ENCODE measurements at places on chromosomes 12 and 14.

- no peak for DNase-seq
Observed at GRCh38 chr12:75289753-75290152, 40.4 kb downstream of the CAPS2 start.

DNA sequence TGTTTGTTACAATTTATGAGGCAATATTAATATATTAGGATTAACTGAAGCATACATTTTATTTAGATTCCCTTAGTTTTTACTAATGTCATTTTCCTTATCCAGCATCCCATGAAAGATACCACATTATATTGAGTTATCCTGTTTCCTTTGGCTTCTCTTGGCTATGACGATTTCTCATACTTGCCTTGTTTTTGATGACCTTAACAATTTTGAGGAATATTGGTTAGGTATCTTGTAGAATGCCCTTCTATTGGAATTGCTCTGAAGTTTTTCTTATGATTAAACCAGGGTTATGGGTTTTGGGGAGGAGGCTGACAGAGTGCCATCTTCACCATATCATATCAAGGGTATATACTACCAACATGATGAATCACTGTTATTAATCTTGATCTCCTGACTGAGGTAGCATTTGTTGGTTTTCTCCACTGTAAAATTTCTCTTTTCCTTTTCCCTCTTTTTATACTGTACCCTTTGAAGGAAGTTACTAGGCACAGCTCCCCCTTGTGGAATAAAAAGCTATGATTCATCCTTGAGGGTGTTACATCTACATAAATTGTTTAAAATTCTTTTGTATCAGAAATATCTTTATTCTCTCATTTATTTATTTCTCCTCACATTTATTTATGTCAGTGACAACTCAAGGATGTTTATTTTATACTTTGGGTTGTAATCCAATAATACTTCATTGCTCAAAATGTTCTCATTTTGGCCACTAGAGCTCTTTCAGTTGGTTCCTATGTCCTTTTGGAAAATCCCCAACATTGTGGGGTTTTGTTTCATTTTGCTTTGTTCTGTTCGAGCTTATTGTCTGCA lies 239.0 kb downstream of the SLC16A7 start:
- no peak for DNase-seq

DNA sequence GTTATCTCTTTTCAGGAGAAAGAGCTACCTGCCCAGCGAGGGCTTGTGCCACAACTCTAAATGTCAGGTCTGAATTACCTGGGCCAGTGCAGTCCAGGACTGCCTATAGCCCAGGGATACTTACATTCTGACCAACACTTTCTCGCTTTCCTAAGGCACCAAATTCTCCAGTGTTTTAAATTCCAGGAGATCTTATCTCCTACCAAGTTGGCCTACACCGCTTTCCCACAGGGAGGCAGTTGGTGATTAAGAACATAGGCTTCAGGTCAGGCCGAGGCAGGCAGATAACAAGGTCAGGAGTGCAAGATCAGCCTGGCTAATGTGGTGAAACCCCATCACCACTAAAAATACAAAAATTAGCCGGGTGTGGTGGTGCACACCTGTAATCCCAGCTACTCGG lies 41.1 kb downstream of the RPS29 start:
- no peak for DNase-seq

DNA sequence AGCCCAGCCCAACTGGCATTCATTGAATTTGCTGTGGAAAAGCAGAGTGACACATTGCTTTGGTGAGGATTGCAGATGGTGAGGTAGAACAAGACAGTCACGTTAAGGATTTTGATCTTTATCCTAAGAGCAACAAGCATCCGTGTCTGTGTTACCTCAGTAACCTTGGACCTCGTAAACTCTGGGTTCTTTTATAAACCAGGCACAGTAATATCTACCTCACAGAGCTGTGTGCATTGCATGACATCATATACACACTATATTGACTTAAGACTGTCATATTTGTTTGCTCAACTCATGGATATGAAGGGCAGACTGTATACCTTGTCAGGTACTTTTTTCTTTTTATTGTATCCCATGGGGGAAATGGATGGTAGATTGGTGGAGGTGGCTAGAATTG lies 156.2 kb downstream of the ETV6 start:
- DNase-seq: no peak

GRCh38 chr12:106416273-106416672 lies 58.7 kb downstream of the POLR3B start:
- no peak for DNase-seq

DNA sequence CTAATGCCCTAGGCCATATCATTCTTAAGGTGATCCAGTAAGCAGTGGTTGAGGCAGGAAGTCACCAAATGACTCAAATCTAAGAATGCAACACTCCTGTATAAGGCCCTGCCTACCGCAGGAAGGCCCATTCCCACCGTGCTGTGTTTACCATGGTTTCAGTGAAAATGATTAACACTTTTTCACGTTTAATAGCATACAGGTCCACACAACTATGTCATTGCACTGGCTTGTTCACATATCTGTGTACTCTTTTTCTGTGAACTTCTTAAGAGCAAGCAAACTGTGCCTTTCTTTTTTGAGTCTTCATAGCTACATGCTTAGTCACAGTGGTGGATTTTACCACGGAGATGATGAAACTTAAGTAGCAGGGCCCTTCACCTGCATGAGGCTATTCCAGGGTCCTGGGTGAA lies 214.9 kb downstream of the CNTN1 start:
- DNase-seq: no peak

All from HTR-8/SVneo (cell line).